Amniotic stem cell (primary cell): ENCODE measurements at places on chromosomes 4 and X.

DNA sequence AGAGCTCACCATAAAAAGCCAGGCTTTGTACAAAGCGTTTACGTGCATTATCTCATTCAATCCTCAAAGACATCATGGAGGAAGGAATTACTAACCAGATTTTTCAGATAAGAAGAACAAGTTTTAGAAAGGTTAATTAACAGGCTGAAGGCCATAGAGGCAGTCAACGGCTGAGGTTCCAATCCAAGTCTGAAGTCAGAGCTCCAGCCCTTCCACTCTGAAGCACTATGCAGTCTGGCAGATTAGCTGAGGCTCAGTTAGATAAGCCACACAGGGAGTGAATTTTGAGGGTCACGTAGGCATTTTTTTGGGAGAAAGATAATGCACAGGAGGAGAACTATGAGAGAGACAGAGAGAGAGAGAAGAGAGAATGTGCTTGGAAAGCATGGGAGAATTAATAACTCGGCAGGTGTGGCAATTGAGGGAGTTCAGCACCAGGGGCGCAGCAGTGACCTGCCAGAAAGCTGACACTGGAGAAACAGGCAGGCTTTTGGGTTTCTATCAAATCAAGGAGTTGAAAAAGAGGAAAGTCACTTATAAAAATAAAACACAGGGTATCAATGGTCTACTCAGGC is 116.5 kb upstream of the NAP1L5 start:
- no peak for DNase-seq

DNA sequence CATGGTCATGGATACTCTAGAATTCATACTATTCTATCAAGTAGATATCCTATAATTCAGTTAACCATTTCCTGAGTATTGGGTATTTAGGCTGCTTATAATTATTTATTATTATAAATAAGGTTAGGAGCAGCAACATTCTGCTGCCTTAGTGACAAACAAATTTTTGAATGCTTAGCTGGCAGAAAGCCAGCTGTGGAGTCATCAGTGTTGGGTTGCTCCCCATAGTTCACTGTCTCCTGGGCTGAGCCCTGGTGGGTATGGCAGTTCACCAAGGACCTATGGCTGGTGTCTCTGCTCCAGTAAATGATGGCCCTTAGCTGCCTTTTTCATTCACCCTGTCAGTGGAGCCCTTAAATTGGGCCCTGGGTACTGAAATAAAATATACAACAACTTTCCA is 61.8 kb downstream of the SMARCA5 start:
- no peak for DNase-seq

DNA sequence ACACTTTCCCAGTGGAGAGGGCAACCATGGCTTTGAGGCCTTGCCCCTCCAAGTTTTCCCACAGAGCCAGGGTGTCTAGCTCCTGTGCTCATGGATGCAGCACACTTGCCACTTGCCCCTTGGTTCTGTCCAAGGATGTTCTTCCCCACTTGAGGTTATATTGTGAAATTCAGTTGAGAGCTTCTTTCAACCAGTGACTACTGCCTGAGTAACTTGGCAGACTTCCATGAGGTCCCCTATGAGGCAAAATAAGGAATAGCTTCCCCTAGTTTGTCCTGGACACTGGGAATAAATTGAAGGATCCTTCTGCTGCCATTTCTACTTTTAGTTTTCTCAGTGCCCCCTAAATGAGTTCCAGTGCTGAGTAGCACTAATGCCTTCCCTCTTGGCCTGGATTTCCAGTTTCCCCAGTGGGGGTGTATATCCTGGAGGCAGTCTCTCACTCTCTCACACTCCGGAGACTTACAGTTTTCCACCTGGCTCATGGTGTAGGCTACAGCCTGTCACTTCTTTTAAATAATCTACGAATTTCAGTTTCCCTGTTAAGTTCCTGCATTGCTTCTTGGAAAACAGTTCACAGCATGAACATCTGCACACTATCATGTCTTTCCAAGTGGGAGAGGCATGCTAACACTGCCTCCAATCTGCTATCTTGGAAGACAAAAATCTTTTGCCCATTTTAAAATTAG is 36.4 kb upstream of the ADH4 start:
- DNase-seq: no peak

DNA sequence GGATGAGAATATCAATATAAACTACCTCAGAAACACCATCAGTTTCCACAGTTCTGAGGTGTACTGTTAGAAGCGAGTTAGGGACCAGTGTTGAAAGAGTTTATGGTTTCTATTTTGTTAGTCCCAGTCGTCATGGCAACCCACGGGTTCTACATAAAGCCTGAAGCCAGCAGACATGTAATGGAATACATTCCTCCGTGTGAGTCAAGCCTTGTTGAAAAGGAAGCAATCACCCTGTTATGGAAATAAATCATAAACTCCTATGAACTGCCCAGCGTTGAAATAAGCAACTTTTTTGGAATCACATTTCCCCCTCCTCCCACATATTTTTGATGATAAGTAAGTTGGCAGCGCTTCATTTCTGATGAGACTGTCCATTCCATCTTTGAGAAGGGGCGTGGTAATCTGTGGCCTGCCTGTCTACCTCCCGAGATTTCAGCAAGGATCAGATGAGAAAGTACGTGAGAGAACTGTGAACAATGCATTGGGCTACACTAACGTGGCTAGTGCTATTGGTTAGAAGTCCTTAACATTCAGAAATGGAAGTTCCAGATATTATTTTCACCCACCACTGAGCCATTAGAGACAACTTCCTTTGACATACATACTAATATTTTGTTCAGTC is 40.4 kb upstream of the PDHA1 start:
- peak; percentile 8 for DNase-seq

DNA sequence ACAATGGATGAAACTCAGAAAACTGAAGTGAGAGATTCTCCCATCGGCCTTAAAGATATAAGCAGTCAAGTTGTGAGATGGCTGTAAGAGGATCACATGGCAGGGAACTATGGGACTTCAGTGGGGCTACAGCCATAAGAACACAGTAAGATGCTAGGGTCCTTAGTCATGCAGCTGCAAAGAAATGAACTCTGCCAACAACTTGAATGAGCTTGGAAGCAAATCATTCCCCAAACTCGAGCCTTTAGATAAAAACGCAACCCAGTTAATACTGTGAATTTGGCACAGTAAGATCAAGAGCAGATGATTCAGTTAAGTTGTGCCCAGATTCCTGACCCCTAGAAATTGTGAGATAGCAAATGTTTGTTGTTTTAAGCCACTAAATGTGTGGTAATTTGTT is 117.3 kb downstream of the FAM13A start:
- no peak for DNase-seq

DNA sequence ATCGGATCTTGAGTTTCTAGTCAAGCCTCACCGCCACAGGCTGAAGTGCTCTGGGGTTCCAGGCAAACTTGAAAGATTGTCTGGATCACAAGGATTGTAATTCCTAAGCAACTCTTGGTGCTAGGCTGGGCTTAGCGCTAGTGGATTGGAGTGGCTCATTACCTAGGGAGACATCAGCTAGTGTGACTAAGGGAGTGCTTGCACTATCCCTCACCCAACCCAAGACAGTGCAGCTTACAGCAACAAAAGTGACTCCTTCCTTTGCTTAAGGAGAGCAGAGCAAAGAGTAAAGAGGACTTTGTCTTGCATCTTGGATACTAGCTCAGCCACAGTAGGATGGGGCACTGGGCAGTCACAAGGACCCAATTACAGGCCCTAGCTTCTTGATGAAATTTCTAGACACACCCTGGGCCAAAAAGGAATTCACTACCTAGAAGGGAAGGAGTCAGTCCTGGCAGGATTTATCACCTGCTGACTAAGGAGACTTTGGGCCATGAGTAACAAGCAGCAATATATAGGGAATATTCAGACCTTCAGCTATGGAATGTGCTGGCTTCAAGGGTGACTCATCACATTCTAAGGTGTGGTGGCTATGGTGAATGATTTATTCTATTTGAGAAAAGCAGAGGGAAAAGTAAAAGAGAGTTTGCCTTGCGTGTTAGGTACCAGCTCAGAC is 1212.4 kb downstream of the PCDH18 start:
- DNase-seq: no peak
